ENCODE measurements at places on chromosomes 6 and 20.

- no peak for DNase-seq
These were observed 87.9 kb upstream of the BEND6 start for GRCh38 chr6:56866917-56867522.

GRCh38 chr6:1792989-1793388, 183.3 kb downstream of the FOXC1 start:
- DNase-seq, result no peak

- no peak for DNase-seq
These were observed 64.9 kb upstream of the CITED2 start for GRCh38 chr6:139439349-139439748.

DNA sequence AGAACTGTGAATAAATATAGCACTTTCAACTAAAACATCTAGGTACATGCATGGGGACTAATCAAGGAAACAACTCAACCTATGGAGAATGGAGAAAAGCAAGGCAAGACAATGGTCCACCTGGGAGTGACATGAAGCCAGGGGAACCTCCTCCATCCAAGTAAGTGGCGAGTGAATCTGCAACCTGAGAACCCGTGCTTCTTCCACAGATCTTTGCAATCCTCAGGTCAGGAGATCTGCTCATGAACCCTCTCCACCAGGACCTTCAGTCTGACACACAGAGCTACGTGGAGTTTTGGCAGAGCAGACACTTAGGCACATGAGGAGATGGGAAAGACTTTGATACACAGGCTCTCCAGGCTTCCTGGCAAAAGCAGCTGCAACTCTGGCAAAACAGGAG, 58.8 kb upstream of the KHDRBS2 start:
- no peak for DNase-seq

- no peak for DNase-seq
These were observed 198.9 kb downstream of the MTFR2 start for GRCh38 chr6:136051140-136051775.

GRCh38 chr20:41232973-41233926, 84.3 kb downstream of the ZHX3 start:
- DNase-seq, result no peak

DNA sequence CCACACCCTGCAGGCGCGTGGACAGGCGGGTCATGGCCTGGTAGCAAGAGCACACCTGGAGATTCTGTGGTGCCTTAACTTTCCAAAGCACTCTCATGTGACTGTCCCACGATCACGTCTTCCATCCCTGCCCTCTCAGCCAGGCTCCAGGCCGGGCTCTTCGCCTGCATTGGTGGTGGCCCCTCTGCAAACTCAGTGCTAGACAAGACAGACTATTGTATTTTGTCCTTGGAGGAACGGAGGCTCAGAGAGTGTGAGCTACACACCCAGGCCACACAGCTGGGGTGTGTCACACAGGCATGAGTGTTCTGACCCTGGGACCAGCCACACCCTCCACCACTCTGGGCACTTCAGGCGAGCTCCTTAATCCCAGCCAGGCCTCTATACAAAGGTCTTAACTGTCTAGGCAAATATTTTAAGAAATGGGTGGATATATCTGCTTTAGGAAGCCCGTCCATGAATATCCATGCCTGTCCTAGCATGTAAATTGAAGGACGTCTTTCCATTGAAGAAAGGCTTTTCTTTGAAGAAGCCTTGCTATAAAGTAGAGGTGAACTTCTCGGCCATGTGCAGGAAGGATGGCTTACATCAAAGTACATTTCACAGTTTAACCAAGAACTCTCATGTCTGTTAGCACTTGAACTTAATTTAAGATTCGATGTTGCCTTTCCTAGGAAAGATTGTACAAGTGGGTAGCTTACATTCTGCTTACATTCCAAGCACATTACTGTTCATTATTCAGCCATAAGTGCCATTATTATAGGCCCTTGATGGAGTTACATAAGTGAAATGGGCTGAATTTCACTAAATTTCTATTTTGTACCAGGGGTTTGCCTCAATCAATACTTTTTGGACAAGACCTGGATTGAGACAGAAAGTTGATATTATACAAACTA, 263.9 kb downstream of the DLL1 start:
- no peak for DNase-seq

- no peak for DNase-seq
These were observed 20.2 kb downstream of the GMEB2 start for GRCh38 chr20:63606686-63607085.

GRCh38 chr6:132812756-132813172, 1.6 kb upstream of the RPS12 start:
- DNase-seq, result no peak

DNA sequence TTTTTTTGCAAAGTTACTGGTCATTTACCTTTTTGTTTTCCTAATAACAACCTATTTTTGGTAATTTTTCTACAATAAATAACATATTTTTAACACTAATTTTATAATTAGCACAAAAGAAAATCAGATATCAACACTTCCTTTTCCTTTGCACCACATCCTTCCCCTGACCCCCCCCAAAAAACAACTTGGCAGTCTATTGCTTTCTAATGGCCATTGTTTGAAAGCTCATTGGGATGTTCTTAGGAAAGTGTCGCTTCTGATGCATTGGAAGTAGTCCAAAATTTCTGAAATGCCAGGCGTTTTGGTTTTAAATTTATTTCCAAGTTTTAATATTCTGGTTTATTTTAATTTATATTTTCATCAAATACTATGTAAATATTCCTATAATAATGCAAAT, 407.8 kb downstream of the EYS start:
- DNase-seq, result no peak

DNA sequence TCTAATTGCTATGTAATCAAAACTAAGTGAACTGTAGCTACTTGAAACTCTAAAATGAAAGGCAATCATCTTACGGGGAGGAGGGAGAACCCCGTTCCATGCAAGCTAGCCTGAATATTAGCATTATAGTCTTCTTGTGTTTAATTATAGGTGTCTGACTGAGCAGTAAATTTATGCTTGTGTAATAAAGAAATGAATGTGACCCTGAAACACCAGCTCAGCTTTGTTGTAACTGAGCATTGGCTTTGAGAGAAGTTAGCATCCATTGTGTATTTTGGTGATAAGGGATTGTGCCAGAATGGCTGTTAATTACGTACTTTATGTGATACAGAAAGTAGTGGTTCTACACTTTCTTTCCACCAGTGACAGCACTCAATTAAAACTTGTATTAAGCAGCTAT, 86.9 kb downstream of the QKI start:
- no peak for DNase-seq

DNA sequence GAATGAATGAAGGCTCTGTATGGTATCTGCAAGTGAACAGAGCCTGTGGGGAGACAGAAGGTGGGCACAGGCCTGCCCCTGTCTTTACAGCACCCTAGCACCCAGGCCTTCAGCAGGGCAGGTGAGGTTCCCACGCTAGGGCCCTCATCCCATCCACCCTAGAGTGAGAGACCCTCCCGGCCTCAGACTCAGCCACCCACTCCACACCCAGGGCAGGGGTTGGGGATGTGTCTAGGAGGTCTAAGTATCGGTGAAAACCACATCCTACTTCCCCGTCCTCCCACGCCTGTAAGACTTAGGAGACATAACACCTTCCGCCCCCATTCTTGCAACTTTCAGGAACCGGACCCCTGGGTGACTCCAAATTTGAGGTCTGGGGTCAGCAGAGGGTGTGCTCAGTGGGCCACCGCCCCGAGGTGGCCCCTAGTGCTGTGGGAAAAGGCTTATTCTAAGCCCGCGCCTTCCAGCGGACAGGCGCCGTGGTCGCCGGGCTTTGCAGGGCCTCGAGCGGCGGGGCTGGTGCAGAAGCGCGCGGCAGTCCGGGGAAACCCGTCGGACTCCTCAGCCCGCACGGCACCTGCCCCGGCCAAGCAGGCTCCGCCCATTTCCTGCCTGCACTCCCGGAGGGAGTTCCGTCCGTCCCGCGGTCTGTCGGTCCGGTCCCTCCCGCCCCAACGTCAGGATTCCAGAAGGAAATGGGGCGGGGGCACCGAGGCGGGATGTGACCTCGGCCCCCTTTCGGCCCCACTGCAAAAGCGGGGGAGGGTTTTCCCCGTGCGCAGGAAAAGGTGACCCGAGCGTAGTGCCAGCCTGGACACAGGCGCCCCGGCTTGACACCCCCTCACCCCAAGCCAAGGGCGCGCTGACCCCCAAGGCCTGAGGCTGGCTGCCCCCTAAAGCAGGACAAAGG, 868 bp downstream of the SAMD10 start:
- no peak for DNase-seq

GRCh38 chr6:162785632-162786242, 58.0 kb downstream of the PACRG start:
- DNase-seq, result no peak

Data from nucleus accumbens (tissue), 56 donors.